ENCODE measurements at places on chromosomes 13 and 19. TPM values are rescaled to one million over a fixed set of nuclear protein-coding genes. Genes with fewer than 3 reads are reported as not detected.

Gene PLIN3
- 55.3 TPM for total RNA-seq

GRCh38 chr13:24180750-24181377, 20.3 kb downstream of the SPATA13 start:
- H3K4me1 ChIP-seq = peaks cover 30% of the 10 kb centered on the region
- no peak for DNase-seq
- no peak overlapping the region for H3K27ac ChIP-seq
- H3K4me3 ChIP-seq = no peak overlapping the region
- H3K36me3 ChIP-seq = peaks cover 25% of the 10 kb centered on the region

DNA sequence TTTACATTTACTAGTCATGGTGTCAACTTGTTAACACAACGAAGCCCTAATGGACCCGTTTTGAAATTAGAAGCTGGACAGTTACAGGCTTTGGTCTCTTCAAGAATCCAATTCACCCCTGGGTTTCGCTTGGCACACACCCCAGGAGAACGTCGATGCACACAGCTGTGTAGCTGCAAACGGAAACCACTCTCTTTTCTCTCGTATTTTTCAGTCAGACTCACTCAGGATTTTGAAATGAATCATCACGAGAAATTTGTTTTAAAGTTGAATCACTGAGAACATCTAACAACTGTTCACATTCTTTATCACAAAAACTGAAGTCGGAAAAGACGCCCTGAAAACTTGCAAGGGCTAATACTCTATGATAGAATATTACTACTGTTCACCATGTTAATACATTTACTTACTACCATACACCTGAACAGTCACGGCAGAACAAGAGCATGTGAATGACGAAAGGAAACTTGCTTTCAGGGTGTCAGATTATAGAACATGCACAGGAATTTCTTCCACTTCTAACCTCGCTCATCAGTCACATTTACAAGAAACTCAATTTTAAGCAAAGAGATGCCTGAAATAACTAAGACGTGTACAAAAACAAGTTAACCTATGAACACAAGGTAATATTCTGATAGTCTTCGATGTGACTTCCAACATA, 4.7 kb downstream of the PNMA8A start:
- H3K27ac ChIP-seq = no peak overlapping the region
- peaks cover 3% of the 10 kb centered on the region for H3K4me1 ChIP-seq
- H3K36me3 ChIP-seq = no peaks in the 10 kb centered on the region
- H3K27me3 ChIP-seq = peaks cover 17% of the 10 kb centered on the region

Gene LHB
- total RNA-seq = not detected

DNA sequence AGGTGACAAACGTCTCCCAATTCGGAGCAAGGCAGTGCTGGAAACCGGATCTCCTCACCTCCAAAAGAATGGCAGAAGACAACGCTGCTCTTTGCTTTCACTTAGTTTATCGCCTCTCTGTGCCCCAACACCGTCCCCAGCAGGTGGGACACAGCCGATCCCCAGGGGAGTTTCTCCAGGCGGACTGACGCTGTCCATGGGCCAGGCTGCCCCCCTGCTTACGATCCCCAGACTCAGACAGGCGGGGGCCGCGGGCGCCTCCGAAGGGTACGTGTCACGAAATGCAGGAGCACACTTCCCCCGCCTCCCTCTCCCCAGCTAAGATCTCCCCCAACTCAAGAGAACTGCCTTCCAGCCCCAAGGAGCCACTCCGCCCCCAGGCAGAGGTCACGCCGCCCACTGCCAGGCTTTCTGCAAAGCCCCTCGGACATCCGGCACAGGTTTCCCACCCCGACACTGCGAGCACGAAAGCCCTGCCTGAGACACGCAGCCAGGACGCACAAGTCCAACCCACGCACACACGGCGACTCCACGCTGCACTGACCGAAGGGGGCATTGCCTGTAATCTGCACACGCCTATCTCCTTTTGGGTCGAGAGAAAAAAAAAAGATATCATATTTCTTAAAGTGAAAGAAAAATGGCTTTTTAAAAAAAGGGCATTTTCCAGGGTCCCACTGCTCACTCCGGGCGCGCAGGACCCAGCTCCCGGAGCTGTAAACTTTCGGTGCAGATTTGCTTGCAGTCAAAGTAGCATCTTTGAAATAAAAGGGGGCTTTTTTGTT, 2.0 kb downstream of the SPRY2 start:
- H3K36me3 ChIP-seq = peaks cover 2% of the 10 kb centered on the region
- no peak overlapping the region for H3K27ac ChIP-seq
- no peak overlapping the region for H3K4me3 ChIP-seq

DNA sequence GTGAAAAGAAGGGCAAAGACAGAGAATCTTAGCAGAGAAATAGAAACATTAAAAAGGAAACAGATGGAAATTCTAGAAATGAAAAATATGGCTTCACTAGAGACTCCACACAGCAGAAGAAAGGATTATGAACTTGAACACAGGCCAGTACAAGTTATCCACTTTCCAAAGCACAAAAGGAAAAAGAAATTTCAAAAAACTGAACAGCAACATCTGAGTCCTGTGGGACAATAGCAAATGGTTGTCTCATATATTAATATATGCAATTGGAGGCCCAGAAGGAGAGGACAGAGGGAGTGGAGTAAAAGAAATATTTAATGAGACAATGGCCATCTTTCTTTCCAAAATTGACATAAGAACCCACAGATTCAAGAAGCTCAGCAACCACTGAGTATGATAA, 141.7 kb upstream of the GJB6 start:
- H3K4me3 ChIP-seq = no peak overlapping the region
- H3K27ac ChIP-seq = no peak overlapping the region
- H3K36me3 ChIP-seq = no peaks in the 10 kb centered on the region

DNA sequence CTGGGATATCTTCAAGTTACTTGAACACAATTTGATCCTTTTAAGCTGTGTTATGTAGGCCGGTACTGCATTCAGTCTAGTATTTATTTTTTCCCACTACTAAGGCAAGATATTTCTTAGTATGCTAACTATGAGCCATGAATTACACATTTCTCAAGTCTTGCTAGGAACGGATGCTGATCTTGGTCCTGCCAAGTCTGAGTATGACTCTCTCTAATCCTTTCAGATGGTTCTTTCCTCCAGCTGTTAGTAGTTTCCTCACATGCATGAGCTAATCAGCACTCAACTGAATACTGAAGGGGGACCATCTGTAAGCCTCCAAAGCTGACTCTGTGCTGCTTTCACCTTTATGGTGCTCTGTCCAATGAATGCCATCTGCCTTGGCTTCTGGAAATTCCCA, 460.3 kb downstream of the KCTD12 start:
- H3K4me1 ChIP-seq = no peaks in the 10 kb centered on the region
- no peaks in the 10 kb centered on the region for H3K27me3 ChIP-seq
- H3K36me3 ChIP-seq = no peaks in the 10 kb centered on the region
- H3K27ac ChIP-seq = no peak overlapping the region
- no peak overlapping the region for H3K4me3 ChIP-seq
- no peak for DNase-seq

DNA sequence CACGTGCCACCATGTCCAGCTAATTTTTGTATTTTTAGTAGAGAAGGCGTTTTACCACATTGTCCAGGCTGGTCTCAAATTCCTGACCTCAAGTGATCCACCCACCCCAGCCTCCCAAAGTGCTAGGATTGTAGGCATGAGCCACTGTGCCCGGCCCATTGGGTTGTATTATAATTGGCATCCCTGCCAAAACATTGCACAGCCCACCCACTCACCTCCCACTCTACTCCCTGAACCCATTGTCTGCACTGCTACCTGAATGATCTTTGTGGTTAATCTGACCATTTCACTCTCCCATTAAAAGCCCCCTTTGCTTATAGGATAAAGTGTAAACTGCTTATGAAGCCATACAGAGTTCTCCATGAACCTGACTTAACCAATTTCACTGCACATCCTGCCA, 26.3 kb upstream of the KCTD12 start:
- H3K4me1 ChIP-seq = no peaks in the 10 kb centered on the region
- H3K4me3 ChIP-seq = no peak overlapping the region
- DNase-seq = no peak
- H3K36me3 ChIP-seq = no peaks in the 10 kb centered on the region

Gene TNFSF9
- total RNA-seq = 7.4 TPM

Gene LINGO3
- total RNA-seq = not detected

DNA sequence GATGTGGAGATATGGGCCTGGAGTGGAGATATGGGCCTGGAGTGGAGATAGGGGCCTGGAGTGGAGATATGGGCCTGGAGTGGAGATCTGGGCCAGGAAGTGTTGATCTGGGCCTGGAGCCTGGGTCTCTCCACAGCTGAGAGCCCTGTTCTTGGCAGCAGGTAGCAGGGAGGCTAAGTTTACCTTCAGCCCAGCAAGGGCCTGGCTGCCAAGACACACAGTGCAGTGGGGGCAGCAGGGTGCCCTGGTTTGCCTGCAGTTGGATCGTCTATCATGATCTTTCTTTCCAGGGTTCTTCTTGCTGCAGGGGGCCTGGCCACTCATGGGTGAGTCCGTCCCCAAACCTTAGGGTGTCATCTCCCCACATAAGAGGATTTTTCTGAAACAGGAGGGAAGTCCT, 687 bp downstream of the KIR3DL2 start:
- no peak for DNase-seq
- no peak overlapping the region for H3K4me3 ChIP-seq
- H3K4me1 ChIP-seq = no peaks in the 10 kb centered on the region
- H3K36me3 ChIP-seq = no peaks in the 10 kb centered on the region

- peaks cover 4% of the 10 kb centered on the region for H3K36me3 ChIP-seq
- DNase-seq = no peak
- no peaks in the 10 kb centered on the region for H3K27me3 ChIP-seq
- H3K4me1 ChIP-seq = no peaks in the 10 kb centered on the region
Observed at GRCh38 chr19:56822755-56823154, 17.8 kb downstream of the PEG3 start.

Data from activated T-helper 2 cell treated with anti-CD3 and anti-CD28 coated beads, Interferon-gamma antibody, Interleukin-2, Interleukin-4, amounts not matched to agents 10 μg/mL and 5 μg/mL and 100 μg/mL, durations not matched to agents 14 hours and 24 hours and 36 hours (primary cell).